Epithelial cell of prostate (primary cell): ENCODE measurements at places on chromosomes 1 and 21.

DNA sequence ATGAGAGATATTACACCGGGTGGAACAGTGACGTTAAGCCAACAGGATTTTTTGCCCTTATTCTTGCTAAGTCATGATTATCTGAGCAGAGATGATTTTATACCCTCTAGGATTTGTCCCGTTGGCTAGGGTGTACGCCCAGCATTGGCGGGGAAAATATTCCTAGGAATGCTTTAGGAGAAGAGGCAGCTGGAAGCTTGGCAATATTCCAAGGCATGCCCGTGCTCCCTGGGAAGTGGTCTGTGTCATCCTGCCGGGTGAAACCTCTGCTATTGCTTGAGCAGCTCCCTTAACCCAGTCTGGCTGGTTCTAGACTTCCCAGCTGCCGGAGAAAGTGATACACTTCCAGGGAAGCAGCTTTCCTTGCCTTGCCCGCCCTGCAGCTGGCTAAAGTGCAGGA is 16.2 kb downstream of the CHRNB2 start:
- no peak for DNase-seq

GRCh38 chr1:93344886-93345632 is 648 bp upstream of the DR1 start:
- no peak for DNase-seq

- no peak for DNase-seq
Observed at GRCh38 chr1:41449326-41449921, 35.1 kb downstream of the EDN2 start.

DNA sequence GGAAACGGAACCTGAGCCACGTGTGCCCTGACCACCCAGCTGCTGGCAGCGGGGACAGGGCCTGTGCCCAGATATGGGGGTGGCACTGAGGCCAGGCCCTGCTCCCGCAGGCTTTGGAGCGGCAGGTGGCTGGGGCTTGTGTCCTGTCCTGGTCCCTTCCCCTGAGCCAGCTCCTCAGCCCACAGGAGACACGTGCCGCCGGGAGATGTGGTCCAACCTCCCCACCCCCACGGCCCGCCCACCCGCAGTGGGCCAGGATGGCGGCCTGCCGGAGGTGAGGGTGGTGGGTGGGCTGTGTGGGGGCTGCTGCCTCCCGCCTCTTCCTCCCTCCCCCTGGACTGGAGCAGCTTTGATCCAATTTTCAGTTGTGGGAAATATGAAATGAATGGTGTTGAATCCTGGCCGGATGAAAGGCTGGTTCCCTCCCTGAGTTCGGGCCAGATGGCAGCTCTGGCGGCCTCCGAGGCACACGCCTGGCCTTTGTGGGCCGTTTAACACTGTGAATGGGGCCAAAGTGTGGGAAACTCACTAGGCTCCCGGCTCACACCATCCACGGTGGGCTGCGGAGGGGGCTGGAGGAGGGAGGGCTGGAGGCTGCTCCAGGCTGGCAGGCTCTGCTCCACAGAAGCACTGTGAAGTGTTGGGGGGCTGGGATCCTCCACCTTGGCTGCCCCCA is 2.6 kb upstream of the HES5 start:
- DNase-seq: no peak

DNA sequence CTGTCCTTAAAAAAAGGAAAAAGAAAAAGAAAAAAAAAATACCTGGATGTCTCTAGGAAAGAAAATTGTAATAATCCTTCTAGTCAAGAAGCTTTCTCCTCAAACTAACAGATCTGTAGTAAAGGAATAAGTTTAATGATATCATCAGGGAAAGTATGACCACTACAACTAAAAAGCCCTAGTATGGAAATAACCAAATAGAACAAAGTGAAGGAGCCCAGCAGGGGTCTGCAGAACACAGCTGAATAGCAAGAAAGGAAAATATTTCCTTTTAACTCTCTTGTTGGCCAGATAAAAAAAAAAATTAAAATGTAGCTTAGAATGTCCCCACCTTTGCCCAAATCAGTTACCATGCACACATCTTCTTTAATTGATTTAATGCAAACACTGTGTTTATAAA is 43.2 kb downstream of the PRRX1 start:
- DNase-seq: no peak

DNA sequence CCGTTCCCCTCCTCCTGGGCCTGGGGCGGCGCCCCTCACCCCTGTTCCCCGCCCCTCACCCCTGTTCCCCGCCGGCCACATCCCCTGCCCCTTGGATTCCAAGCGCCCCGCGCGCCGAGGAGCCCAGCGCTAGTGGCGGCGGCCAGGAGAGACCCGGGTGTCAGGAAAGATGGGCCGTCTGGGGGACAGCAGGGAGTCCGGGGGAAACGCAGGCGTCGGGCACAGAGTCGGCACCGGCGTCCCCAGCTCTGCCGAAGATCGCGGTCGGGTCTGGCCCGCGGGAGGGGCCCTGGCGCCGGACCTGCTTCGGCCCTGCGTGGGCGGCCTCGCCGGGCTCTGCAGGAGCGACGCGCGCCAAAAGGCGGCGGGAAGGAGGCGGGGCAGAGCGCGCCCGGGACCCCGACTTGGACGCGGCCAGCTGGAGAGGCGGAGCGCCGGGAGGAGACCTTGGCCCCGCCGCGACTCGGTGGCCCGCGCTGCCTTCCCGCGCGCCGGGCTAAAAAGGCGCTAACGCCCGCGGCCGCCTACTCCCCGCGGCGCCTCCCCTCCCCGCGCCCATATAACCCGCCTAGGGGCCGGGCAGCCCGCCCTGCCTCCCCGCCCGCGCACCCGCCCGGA is at the start of gene TP73:
TP73 (plus strand) TSS at position 587 of the 618 bp plus-strand sequence. CDS start 29,850 bp downstream, outside the sequence.
- DNase-seq: no peak

- DNase-seq: peak; percentile 66
Observed at GRCh38 chr1:188670837-188671236, 1806.8 kb downstream of the BRINP3 start.

- no peak for DNase-seq
Observed at GRCh38 chr1:41192456-41193178, 49.5 kb downstream of the SCMH1 start.

- no peak for DNase-seq
Observed at GRCh38 chr1:205317311-205317917, 4.1 kb downstream of the NUAK2 start.

DNA sequence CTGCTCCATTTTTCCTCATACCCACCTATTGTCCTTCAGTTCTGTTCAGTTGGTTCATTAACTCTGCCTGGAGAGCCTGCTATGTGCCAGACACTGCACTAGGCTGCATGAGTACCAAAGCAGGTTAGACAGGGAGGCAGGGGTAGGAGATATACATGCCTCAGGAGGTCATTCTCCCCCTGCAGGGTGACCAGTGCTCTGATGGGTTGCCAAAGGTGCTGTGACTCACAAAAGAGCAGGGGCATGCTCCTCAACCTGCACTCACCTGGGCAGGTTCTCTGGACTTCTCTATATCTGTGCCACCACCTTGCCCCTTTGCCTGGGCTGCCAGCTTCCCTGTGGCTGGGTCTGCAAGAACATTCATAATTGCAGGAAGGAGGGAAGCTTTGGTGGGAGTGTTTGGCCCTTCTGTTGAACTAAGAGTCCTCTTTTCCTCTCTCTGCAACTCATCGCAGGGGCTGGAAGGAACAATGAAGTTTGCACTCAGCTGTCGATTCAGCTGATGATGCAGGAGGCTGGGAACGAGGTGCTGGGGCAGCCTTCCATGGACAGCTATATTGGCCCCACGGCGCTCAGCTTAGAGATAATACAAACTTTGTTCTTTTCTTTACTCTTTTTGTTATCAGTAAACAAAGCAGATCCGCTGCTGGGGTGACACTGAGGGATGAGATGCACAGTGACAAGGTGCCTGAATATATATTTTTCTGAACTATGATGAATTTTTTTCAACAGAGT is 356.4 kb upstream of the PLXNA2 start:
- DNase-seq: no peak

- no peak for DNase-seq
Observed at GRCh38 chr21:44923480-44924084, 2.9 kb upstream of the ITGB2 start.

- no peak for DNase-seq
Observed at GRCh38 chr1:201375169-201375568, 2.3 kb downstream of the TNNT2 start.

DNA sequence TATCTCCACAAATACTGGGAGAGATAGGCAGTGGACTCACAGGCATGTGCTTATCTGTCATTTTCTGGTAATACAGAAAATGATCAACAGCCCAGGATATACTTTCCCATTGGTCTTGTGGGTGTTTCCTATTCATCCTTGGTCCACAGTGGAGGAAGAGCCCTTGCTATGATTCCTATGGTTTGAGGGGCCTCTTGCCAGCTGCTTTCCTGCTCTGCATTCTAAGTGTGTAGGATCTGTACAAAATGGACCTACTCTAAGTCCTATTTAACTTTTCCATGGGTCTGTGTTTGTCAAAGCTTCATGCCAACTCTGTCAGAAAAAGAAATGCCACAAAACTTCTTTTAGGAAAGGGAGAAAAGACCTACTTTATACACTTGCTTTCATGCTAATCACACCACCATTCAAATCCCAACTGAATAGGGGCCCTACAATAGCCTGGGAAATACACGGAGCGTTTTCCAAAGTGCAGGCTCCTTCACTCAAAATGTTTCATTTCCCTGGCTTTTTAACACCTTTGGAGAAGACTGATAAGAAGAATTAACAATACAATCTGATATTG is 16.4 kb downstream of the PLPP3 start:
- DNase-seq: no peak

GRCh38 chr1:4769516-4770280 is 115.3 kb downstream of the AJAP1 start:
- DNase-seq: no peak

GRCh38 chr1:3180915-3181314 is 111.9 kb downstream of the PRDM16 start:
- DNase-seq: no peak

GRCh38 chr1:205270271-205270670 is 42.5 kb downstream of the TMCC2 start:
- no peak for DNase-seq

DNA sequence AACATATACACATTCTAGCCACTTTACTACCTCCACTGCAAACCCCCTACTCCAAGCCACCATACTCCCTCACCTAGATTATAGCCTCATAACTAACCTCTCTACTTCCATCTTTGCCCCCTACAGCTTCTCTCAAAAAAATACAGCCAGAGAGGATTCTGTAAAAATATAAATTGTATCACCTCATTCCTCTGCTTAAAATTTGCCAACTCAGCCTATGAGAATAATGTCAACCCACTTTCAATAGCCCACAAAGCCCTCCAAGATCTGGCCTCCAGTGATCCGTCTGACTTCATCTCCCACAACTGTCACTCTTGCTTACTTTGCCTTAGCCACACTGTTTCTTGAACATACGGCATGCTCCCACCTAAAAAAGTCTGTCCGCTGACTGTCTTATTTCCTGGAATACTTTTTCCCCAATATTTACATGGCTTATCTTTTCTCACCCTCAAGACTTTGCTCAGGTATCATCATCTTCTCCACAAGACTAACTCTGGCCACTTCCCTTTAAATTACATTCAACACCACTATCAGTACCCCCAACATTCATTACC is 21.5 kb downstream of the NME7 start:
- DNase-seq: no peak

GRCh38 chr1:229210844-229211243 is 60.1 kb upstream of the RAB4A start:
- DNase-seq: no peak

DNA sequence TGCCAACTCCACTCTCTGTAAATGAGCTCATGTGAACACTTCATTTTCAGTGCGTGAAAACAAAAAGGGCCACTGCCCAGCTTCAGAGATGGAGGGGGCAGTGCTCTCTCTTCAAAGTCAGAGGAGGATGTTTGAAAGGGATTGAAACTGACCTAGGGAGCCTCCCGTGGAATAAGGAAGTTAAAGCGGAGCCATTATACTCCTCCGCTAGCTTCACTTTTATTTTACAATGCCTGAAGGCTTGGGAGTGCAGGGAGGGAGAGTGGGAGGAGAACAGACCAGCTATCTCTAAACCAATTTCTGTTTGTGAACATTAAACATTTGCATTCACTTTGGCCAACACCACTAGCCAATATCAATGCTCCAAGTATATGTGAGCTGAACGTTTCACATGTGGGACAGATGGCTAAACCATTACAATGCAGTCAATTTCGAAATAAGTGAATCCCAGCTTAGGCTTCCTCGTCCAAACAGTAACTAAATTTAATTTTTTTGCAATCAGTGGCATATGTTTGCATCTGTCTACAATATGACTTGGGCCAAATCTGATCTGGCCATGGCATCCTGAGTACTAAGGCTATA is 126.9 kb downstream of the ESRRG start:
- no peak for DNase-seq

DNA sequence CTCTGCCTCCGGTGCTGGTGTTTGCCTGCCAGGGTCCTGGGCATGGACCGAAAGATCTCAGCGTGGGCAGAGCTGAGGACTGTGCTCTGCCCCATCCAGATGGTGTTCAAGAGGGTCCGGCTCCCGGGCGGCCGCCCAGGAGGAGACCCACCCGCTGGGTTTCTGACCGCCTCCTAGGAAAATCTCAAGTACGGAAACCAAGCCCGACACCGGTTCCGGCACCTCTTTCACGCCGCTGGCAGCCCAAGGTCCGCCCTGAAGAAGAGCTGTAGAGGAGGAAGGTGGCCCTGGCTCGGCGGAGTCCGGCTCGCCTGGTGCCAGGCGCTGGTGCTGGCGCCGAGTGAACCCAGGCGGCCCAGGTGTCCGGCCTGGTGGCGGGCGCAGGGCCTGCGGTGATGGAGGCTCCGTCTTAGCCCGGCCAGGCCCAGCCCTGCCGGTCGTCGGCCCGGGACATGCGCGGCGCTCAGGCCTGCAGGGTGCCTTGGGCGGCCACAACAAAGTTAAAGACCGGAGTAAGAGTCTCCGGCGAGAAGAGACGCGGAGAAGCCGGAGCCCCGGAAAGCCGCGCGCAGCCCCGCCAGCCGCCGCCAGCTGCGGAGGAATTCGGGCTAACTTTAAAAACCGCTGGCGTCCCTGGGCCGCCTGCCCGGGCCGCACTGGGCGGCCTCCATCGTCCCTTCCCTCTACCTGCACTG is 1.5 kb downstream of the GRIK3 start:
- DNase-seq: no peak

GRCh38 chr1:232697187-232697822 is 67.4 kb upstream of the SIPA1L2 start:
- no peak for DNase-seq

- DNase-seq: no peak
Observed at GRCh38 chr1:59101518-59101917, 195.4 kb upstream of the FGGY start.
